CD4-positive, alpha-beta T cell treated with Interleukin-6 for 4 hours (primary cell): ENCODE measurements at places on chromosomes 3 and 15.

GRCh38 chr3:89360156-89360555, 252.7 kb downstream of the EPHA3 start:
- no peak for DNase-seq

DNA sequence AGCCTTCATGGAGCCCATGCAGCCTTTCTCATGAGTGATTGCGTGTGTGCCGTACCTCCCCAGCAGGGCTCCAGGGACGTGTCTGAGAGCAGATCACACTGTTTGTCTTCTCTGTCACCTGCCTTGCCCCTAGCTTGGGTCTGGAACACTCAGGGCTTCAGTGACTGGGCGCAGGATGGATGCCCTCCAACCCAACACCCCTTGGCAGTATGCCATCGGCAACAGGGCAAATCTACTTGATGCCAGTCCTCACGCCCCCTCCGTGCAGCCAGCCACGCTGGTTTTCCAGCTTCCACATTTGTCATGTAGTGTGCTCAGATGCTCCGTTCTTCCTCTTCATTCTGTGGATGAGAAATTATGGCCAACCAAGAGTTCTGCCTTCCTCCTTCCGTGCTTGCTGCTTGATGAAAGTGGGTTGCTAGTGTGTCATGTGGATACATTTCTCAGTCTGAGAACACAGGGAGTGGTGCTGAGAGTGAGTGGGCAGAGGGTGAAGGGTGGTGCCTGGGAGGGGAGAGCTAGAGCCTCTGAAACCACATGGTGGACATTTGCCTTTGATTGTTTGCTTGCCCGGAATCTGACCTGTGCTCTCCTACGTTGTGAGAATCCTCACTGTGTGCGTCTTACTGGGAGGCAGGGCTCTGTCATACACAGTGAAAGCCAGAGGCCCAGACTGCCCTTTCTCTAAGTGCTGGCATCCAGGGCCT, 97.2 kb downstream of the FAM43A start:
- no peak for DNase-seq

- DNase-seq: peak; percentile 84
These were observed 6.3 kb downstream of the AEN start for GRCh38 chr15:88627463-88627862.

DNA sequence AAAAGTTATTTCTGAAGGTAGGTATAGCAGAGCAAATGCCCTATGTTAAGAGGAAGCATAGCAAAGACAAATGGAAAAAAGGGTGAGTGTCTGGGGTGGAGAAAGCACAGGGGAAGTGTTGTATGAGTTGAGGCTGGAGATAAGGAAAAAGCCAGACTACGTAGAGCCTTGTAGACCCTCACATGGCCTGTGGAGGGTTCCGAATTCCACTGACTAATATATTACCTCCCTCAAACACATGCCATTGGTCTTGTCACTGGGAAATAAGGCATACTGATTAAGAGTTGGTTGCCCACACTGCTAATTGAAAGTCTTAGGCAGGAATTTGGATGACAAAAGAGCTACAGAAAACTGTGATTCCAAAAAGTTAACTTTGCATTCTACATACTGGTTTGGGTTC, 65.2 kb downstream of the TRAT1 start:
- DNase-seq: no peak

DNA sequence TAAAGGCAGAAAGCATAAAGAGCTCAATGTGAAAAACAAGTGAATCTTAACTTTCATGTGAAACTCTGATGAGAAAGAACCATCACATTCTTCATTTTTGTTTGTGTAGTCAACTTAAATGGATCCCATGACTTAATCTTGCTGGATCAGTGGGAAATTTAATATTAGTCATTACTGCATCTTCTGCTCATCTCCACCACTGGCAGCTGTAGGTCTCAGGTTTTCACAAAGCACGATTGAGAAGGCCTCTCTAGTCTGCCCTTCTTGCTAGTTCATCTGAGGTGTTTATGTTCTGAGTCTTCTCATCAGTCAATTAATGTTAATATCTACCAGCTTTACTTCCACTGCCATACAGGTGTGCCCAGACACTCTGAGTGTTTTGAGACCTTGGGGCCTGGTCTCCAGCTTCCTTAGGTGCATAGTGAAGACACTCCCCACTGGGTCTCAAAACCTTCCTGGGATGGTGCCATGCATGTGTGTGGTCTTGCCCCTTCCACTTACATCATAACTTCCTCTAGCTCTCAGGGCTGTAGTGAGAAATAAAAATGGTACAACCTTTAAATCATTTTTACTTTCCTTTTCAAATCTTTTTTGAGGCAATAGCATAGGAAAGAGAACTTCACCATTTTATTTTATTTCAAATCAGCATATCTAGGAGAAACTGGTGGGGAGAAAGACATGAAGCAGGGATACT, 421.6 kb upstream of the CBLB start:
- no peak for DNase-seq

- no peak for DNase-seq
These were observed 101.9 kb upstream of the KCNMB2 start for GRCh38 chr3:178434206-178434805.

GRCh38 chr15:68302729-68303128, 25.2 kb downstream of the FEM1B start:
- DNase-seq: no peak

GRCh38 chr3:94961423-94962100, 898.7 kb downstream of the NSUN3 start:
- DNase-seq: no peak

DNA sequence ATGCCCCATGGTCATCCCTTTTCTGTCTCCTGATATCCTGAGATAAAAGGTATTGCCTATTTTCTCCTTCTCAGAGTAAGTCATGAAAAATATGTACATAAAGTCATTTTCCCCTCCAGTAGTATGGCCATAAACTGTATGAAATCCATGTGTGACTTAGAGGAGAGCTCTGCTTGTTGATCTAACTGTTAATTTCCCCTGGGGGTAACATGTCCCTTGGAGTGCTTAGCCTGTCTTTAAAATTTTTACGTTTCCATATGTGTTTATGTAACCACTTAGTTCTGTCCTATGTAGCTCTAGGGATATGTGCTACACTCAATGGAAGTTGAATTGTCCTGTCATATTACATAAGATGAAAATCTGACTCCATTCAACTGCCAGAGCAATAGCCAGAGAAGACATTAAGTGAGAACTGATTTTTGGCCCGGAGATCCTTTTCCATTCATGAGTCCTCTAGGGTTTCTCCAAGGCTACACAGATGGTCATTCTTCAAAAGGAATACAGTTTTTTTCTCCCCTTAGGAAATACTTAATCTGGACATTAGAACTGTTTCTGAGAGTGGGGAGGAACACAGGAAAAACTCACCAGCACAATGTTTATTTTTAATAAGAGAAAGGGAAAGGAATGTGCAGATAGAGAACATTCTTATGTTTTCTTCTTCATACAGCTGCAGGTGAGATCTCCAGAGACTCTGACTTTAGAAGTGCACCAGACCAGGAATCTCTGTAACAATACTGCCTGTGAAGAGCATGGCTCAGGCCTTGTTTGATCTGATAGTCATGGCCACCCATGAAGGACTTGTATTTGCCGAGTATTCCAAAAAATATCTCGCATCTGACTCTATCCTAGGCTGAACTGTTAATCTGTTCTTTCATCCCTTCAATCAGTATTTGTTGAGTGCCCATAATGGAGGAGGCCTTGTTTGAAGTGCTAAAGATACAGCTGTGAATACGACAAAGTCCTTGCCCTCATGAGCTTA, 29.8 kb upstream of the CLRN1 start:
- no peak for DNase-seq

DNA sequence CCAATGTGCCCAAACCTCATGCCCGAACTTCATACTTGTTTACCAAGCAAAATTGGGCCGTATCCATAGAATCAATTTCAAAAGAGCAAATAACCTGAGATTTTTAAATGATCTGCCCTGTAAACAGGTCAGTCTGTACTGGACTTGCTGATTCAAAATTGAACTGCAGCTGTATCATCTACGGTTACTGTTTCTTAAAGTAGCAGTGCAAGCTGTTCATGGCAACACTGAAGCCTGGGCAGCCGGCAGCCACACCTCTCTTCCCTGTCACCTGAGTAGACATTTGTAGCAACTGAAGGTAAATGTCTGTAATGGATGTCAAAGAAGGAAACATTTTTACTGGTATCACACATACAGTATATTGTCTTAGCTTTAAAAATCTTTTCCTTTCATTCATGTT, 10.6 kb downstream of the EIF4E3 start:
- DNase-seq: no peak

- DNase-seq: no peak
These were observed 212.1 kb downstream of the P3H2 start for GRCh38 chr3:189908646-189909045.

- no peak for DNase-seq
These were observed 27.0 kb upstream of the CD200R1L start for GRCh38 chr3:112873632-112874031.

DNA sequence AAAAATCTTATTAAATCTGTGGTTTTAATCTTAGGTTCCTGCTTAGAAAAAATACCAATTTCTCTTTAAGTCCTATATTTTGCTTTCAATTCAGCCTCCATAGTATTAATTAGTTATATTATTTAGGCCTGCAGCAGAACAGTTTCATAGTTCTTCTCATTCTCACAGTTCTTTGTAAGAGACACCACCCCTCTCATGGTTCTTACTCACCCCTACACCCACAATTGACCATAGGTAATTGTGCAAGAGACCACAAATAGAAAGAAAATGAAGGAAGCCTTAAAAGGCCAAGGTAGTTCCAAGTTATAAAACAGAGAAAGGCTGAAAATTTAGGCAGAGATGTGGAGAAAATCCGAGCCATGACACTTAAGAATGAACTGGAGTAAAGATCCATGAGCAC, 415.3 kb downstream of the TIGIT start:
- no peak for DNase-seq

DNA sequence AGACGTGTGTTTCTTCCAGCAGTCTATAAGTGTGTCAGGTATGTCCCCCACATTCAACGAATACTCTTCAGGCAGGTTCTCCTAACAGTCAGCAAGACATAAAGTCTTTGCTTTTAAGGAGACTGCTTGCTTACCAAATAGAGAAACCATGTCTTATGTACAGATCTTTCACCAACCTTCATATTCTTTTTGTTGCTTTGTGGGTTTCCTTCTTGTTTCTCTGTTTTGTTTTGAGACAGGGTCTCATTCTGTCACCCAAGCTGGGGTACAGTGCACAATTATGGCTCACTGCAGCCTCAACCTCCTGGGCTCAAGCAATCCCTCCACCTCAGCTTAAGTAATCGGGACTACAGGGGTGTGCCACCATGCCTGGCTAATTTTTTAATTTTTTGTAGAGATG, 14.3 kb downstream of the DYNC1LI1 start:
- no peak for DNase-seq

DNA sequence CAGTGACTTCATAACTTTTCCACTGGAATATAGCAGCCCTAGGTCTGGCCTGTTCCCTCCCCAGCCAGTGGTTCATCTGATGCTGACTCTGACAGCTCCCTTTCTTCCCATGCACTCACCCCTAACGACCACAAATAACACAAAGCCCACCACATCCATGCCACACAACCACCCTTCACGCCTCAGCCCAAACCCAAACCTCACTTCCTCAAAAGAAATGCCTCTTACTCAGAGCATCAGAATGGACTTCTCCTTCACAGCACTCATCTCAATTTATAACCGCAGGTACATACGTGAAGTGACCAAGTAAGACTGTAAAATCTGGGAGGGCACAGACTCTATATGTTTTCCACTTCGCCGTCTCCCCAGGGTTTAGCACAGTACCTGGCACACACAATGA, 1.1 kb downstream of the RBSN start:
- peak; percentile 11 for DNase-seq

DNA sequence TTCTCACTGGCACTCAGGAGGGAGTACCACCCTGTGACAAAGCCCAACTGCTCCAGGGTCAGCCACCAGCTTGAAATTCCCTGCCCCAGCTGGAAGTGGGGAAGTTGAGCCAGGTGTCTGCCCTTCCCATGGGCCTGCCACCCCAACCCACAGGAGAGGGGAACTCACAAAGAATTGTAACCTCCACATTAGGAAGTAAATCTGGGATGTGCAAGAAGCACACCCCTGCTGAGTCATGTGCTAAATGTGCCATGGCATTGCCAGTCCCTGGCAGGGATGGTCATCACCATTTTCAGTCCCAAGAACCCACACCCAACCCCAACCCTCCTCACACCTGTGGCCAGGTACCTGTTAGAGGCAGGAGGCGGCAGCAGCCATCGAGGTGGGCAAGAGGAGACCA, 165.2 kb upstream of the THBS1 start:
- DNase-seq: no peak

- DNase-seq: no peak
These were observed 15.3 kb downstream of the C15orf39 start for GRCh38 chr15:75217012-75217411.

DNA sequence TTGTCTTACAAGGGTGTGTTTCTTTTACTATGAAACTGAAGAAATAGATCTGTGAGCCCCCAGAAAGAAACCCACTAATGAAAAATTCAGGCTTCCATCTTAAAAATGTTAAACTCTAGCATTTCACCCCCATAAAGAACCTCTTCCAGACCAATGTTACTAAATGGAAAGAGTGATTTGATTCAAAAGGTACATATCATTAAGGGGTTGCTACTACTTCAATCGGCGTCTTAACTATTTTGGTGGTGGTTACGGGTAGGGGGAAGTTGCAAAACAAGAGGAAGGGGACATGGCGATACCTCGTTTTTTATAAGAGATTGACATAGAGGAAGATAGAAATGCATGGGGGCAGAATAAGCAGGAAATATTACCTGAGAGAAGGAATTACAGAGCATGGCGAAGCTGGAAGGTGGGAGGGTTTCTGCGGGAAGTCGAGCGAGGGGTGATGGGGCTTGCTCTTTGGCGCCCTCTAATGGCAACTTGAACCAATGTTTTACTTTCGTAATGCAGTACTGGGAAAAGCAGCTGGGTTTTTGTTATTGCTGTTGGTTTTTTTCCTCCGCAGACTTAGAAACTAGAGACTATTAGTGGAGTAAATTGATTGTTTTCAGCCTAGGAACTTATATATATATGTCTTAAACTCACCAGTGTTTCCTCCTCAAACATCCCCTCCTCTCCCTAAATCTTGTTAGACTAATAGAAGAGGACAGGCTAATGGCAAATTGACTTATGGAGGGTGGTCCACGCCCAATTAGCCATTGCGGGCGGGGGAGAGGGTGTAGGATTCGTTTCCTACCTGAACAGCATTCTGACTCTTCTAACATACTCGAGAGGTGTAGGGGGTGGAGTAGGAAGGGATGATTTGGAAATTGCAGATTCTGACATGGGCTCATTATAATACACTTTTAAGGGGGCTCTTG, 11.3 kb upstream of the SOX2 start:
- DNase-seq: peak; percentile 46

- no peak for DNase-seq
These were observed 87.0 kb upstream of the ALDH1L1 start for GRCh38 chr3:126267169-126267975.

DNA sequence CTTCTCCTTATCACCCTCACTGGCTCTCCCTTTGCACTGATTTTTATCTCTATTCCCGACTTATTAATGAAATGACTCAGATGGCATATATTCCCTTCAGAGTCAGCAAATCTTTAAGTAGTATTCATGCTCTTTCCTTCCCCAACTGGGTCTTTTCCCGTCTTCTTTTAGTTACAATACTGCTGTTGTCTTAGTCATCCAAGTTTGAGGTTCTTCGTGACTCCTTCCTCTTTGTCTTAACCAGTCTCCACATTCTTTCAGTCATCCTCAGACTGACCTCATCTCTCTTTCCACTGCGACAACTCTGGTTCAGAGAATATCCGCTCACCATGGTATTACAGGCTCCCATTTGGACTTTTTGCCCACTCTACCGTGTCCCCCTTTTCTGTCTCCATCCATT, 12.4 kb downstream of the WDR5B start:
- no peak for DNase-seq

- no peak for DNase-seq
These were observed 95.4 kb downstream of the RFTN1 start for GRCh38 chr3:16417945-16418739.

- DNase-seq: no peak
These were observed 172.2 kb downstream of the RPLP1 start for GRCh38 chr15:69624816-69625215.

- no peak for DNase-seq
These were observed 360.9 kb upstream of the TRIM42 start for GRCh38 chr3:140316868-140317400.
